ENCODE measurements at places on chromosomes 11 and 22.

DNA sequence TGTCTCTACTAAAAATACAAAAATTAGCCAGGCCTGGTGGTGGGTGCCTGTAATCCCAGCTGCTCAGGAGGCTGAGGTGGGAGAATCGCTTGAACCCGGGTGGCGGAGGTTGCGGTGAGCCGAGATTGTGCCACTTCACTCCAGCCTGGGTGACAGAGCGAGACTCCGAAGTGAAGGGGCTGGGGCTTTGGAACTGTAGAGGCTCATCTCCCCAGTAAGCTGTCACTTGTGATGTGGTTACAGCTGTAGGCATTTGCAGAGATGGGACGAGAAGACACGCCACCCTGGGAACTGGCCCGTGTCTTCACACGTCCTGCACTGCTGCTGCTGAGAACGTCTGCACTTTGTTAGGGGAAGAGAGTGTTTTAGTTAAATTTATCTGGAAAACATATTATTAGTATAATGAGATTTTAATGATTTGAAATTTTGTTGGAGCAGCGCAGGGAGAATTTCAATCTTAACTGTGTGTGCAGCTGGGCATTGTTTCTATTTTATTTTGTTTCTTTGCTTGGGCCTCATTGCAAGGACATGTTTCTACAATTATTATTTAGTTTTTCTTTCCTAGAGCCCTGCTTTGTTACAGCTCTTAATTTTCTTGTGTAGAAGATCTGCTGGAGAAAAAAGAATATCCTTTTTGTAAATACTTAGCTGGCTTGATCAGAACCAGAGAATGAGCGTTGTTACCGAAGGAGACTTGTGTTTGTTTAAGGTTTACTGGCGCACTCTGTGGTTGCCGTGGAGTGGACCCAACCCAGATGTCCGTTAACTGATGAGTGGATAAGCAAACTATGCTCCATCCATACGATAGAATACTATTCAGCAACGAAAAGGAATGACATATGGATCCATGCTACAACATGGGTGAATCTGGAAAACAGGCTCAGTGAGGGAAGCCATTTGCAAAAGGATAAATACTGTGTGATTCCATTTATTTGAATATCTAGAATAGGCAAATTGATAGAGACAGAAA is 18.4 kb downstream of the PARVB start:
- no peak for DNase-seq

- DNase-seq: no peak
Observed at GRCh38 chr22:49811020-49811791, 16.5 kb downstream of the BRD1 start.

DNA sequence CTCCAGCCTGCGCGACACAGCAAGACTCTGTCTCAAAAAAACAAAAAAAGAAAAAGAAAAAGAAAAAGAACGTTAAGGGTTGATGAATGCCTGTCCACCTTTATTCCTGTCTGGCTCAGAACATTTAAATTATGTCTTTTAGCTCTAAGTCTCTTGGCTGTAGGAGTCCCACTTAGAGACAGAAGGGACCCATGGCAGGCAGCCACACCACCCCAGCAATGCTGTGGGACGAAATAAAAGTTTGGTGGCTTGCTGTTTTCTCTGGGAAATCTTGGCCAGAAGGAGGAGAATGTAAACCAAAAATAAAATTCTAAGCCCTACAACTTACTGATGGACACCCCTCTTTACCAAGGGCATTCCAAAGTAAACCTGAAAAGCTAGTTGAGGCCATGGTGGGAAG is 38.9 kb upstream of the GNAZ start:
- DNase-seq: no peak

DNA sequence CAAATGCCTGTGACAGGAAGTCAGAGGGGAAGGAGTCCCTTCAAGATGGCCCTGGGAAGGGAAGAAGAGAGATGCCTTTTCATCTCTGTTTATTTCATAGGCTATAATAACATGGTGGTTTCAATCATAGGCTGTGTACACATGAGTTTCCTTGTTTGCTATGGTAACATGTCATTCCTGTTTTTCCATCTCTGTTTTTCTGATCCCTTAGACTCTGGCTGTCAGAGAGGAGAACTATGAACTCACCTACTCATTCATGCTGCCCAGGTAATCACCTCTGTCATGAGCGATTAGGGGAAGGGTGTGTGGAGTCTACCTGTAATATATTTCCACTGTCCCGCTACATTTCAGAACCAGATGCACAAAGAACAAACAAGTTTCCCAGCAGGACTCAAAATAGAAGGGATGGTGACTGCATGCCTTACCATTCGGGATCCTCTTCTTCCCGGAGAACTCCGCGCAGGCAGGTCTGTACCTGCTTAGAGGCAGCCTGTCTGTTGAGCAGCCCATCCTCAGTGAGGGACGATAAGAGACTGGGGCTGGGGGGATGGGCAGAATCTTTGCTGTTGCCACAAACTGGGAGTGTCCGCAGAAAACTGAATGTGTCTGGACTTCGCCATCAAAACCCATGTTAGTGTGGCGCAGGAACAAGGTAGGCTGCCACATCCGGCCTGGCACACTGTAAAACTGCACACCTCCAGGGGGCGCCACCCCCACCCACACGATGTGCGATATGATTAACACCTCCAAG is 7.1 kb upstream of the PEX26 start:
- DNase-seq: peak; percentile 43

Measured in Caco-2 (cell line).